ENCODE measurements at places on chromosomes 11 and 22. TPM values are rescaled to one million over a fixed set of nuclear protein-coding genes. Genes with fewer than 3 reads are reported as not detected.

- DNase-seq, result no peak
Measured at GRCh38 chr11:60914633-60915247, 782 bp downstream of the TMEM109 start.

GRCh38 chr22:39343259-39344045, 6.3 kb upstream of the SYNGR1 start:
- DNase-seq, result peak; percentile 64

GRCh38 chr11:2891326-2892214, 6.0 kb upstream of the CDKN1C start:
- DNase-seq, result peak; percentile 77

DNA sequence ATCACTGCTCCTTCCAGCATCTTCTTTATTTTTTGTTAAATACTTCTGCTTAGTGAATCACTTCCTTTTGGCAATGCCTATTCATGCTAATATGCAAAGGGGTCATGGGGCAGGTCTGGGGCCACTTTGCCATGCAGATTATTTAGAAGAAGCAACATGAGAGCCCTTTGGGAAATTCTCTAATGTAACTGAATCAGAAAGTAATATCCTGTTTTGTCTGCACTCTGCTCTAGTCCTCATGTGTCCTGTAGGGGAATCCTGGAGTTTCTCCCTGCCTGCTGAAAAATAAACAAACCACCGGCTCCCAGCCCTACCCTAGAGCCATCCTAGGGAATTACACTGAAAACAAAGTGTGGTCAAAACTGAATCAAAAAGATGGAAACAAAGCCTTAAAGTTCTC, 176.5 kb upstream of the POU2AF2 start:
- DNase-seq, result no peak

The OR52N4 gene
- not detected for total RNA-seq

The GAS2 gene
- 2.6 TPM for total RNA-seq

The MISFA gene
- 3.3 TPM for total RNA-seq

The OR5P2 gene
- 2.2 TPM for total RNA-seq

The NTM gene
- 2.3 TPM for total RNA-seq

The OR5AR1 gene
- total RNA-seq, result not detected

The APOA4 gene
- not detected for total RNA-seq

The THRSP gene
- not detected for total RNA-seq

The CHRM1 gene
- total RNA-seq, result 6.8 TPM

Measured in lower lobe of right lung (tissue), 2 donors.